ENCODE measurements at places on chromosomes 12 and 14. TPM values are rescaled to one million over a fixed set of nuclear protein-coding genes. Genes with fewer than 3 reads are reported as not detected.

SRRM4 gene
- total RNA-seq = not detected

EEF1AKMT3 gene
- 18.3 TPM for total RNA-seq

GRCh38 chr14:81859046-81859445, 325.4 kb upstream of the SEL1L start:
- DNase-seq = no peak

NINJ2 gene
- 1.4 TPM for total RNA-seq

DNA sequence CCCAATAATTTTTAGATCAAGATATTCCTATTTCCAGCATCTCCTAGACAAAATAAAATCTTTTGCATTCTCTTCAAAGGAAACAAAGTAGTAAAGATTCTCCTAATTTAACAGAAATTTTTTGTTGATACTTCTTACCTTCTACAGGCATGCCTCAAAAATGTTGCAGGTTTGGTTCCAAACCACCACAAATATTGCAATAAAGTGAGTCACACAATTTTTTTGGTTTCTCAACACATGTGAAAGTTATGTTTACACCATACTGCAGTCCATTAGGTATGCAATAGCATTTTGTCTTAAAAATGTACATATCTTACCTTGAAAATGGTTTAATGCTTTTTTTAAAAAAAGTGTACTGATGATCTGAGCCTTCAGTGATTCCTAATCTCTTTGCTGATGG, 65.6 kb upstream of the USP15 start:
- DNase-seq = no peak

- no peak for DNase-seq
Measured at GRCh38 chr12:129237881-129238280, 384.6 kb downstream of the GLT1D1 start.

Measured in pancreas (tissue), 10 donors.